HT-29 (cell line): ENCODE measurements at places on chromosomes 2 and 18. TPM values are rescaled to one million over a fixed set of nuclear protein-coding genes. Genes with fewer than 3 reads are reported as not detected.

DNA sequence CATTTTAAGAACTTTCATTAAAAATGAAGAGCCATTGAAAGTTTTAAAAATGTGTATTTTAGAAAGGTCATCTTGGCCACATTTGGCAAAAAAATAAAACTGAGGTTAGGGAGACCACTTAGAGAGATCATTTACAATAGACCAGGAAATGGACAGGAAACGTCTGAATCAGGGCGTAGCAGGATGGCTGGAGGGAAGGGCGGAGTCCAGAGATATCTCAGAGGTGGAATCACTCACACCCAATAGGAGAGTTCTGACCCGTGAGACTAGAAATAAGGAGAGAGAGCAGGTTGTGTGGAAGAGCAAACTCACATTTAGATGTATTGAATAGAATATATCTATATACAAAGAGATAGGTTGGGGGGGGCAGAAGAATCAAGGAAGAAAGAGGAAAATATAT, 373.4 kb downstream of the METTL4 start:
- peak; percentile 75 for DNase-seq

DNA sequence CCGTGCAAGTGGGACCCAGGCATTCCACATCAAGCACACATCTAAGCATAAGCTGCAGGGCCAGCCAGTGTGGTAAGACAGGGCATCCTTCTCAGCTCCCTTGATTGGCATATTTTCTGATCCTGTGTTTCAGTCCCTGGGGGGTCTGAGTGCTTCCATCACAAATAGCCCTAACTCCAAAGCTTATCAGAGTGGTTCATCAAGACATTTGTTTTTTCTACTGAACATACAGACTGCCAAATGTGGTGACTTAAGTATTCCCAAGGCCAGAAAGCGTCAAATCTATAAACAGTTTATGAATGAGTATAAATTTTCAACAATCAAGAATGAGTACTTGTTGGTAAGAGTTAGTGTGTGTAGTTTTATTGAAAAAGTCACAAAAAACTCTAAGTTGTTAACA, 18.8 kb downstream of the SPRED2 start:
- DNase-seq, result no peak

DNA sequence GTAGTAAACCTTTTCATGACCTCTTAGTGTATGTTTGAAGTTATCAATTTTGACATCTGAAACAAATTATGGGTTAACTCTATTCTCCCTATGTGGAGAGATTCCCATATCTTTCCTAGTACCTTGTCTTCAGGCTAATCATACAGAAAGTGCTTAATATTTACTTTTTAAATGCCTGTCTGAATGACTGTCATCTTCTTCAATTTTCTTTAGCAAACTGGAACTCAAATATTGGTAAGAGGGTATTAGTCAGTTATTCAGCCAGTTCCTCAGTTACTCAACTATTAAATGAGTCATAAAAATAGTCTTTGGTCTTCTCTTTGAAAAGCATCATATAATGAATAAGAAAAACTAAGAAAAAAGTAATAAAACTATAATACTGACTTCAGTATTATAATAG, 1038.0 kb upstream of the PIK3C3 start:
- DNase-seq, result no peak

The CFC1 gene
- not detected in 2 replicates for total RNA-seq
